ENCODE measurements at places on chromosomes 7 and 10.

- DNase-seq, result no peak
Observed at GRCh38 chr10:11024596-11024995, 6.9 kb downstream of the CELF2 start.

DNA sequence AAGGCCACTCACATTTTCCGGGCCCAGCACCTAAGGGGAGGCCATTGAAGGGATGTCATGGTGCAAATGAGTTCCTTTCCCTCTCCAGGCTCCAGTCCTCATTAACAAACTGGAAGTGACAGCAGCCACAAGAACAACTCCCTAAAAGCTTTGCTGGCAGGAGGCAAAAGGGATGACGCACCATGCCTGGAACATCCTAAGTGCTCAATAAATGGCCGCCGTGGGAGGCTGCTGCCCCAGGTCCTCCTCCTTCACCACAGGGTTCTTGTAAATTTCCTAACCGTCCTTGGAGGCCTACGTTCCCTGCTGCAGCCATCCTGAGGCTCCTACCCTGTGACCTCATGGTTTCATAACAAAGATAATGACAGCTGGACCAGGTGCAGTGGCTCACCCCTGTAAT, 41.3 kb upstream of the CAMK1D start:
- DNase-seq, result no peak

- DNase-seq, result no peak
Observed at GRCh38 chr7:115429918-115430317, 508.0 kb downstream of the MDFIC start.

DNA sequence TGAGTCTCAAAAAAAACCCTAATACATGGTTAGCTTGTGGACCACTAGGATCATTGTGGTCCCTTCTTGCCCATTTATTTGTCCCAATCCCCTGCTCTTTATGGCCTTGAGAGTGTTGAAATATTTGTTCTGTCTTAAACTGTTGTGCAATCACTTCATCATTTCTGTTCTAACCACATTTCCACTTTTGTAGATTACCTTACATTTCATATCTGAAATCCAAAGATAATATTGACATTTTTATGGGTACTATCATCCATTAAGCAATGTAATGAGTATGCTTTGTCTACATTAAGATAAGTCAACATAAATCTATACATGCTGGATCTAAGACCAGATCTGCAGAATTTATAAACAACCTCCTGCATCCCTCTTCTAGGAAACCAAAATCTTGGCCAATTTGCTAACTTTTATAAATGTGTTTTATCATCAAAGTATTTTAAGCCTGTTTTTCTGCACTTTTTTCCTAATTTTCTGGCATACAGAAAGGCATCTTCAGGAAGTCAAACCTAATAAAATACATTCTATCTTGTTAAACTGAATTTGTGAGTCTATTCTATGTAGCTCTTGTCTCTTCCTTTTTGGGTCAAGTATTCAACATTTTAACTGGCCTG, 359.4 kb upstream of the CELF2 start:
- DNase-seq, result no peak

- DNase-seq, result no peak
Observed at GRCh38 chr7:142563470-142563869, 185.8 kb upstream of the PRSS1 start.

DNA sequence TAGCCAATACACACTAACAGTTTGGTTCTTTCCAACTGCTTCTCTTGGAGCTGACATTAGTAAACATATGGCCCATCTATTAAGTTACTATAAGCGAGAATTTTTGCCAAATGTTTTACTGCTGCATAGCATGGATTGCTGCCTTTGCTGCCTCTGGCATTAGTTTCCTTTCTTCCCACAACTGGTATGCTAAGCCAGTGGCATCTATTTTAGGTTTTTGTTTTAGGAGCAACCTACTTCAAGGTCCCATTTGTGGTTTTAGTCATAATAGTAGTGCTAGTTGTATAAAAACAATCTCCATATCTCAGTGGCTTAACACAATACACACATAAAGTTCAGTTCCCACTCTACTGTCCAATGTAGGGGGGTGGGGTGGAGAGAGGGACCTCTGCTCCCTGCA, 25.9 kb upstream of the PANK1 start:
- DNase-seq, result no peak

DNA sequence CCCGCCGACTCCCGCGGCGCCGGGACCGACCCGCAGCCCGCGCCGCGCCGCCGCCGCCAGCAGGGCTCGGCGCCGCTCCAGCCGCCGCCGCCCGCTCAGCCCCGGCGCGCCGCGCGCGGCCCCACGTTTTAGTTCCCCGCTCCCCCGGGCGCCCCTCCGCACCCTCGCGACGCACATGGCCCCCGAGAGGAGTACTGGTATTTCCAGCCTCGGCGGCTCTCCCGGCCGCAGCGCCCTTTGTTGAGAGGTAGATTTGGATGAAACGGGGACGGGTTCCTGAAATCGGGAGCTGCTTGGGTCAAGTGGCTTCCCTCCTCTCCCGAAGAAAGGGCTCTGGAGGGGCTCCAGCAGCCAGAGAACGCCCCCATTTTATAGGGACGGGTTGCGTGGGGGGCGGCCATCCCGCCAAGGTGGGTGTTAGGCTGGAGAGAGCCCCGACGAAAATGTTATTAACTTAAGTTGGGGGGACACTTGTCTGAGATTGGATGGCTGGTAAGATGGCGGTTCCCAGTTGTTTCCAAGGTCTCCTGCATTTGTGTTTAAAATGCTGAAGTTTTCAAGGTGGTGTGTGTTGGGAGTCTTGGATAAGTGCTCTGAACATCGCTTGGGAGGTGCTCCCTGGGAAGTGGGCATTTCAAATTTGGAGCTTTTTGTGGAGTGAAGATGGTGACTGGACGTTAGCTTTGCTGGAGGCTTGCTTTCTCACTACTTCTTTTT, 1.2 kb downstream of the BMI1 start:
- peak; percentile 41 for DNase-seq

- DNase-seq, result no peak
Observed at GRCh38 chr7:129470411-129470810, 31.9 kb upstream of the SMKR1 start.

Data from iPS-NIHi11 (cell line).